ENCODE measurements at places on chromosomes 12 and 14.

- no peak for DNase-seq
These were observed 142.8 kb downstream of the TTC8 start for GRCh38 chr14:88967299-88967698.

- peak; percentile 8 for DNase-seq
These were observed 34.9 kb downstream of the LRTM2 start for GRCh38 chr12:1855241-1855640.

- no peak for DNase-seq
These were observed 68.4 kb upstream of the BCAT1 start for GRCh38 chr12:25017336-25017735.

- DNase-seq, result no peak
These were observed 26.5 kb upstream of the SMOC1 start for GRCh38 chr14:69852531-69853321.

GRCh38 chr14:68951035-68951797, 27.9 kb downstream of the ACTN1 start:
- peak; percentile 95 for DNase-seq
